ENCODE measurements at places on chromosomes 1 and 21.
A peak's percentile ranks its signal among the peaks of the same experiment; 100 is the strongest.

- DNase-seq = no peak
Measured at GRCh38 chr1:2050461-2050792, 216 bp downstream of the PRKCZ start.

- DNase-seq = no peak
Measured at GRCh38 chr1:165179306-165179705, 177.2 kb downstream of the LMX1A start.

GRCh38 chr1:206663832-206664652, 20.7 kb upstream of the MAPKAPK2 start:
- DNase-seq = peak; percentile 71

GRCh38 chr1:227760377-227760776, 25.1 kb downstream of the SNAP47 start:
- DNase-seq = no peak

DNA sequence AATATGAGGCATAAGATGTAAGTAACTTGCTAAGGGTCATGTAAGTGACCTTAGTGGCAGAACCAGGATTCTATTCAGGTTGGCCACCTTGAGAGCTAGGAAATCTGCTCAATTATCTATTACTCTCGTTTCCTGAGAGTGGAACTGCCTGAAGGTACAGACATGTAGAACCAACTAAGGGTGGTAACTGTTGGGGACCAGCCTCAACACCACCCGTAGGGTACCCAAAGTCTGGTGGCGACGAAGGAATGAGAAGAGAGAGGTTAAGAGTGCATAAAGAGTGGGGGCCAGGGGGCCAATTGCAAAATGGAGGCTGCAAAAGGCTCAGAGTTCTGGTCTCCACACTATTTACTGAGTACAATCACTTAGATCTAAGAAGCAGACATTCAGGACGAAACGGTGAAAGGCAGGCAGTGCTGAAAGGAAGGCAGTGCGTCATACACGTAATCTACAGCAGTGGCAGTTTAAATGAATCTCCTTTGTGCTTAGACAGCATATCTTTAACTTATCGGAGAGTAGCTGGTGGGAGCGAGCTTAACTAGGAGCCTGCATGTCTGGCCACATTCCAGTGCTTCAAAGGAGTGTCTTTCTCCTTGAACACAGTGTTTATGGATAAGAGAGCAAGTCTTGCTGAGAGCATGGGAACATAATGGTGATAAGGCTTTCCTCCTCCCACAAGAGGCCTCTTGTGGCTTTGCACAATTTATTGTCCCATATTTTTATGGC, 25.0 kb downstream of the SRSF4 start:
- no peak for DNase-seq

GRCh38 chr1:160158534-160158933, 7.1 kb downstream of the ATP1A4 start:
- DNase-seq = no peak
